NCI-H510A (cell line): ENCODE measurements at places on chromosomes 6 and 20.

DNA sequence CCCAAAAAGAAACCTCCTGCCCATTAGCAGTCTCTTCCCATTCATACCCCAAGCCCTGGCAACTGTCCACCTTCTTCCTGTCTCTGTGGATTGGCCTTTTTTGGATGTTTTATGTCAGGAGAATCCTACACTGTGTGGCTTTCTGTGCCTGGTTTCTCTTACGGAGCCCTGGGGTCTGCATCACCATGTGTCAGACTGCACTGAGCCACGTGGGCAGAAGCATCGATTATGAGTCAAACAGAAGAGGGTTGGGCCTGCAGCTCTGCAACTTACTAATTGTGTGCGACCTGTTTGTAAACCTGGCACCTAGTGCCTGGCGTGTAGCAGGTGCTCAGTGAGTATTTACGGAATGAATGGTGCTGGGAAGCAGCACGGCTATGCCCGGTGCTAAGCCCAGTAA, 62.6 kb downstream of the IGF2R start:
- DNase-seq = no peak

- DNase-seq = no peak
These were observed at the start of the genes DUSP15 and TTLL9 for GRCh38 chr20:31869942-31870725. Gene DUSP15, minus strand, starts transcription at chr20:31870527. Its CDS starts 190 bp downstream, at chr20:31870337. Gene TTLL9, plus strand, starts transcription at chr20:31870634. Its CDS starts 493 bp downstream, at chr20:31871127.

DNA sequence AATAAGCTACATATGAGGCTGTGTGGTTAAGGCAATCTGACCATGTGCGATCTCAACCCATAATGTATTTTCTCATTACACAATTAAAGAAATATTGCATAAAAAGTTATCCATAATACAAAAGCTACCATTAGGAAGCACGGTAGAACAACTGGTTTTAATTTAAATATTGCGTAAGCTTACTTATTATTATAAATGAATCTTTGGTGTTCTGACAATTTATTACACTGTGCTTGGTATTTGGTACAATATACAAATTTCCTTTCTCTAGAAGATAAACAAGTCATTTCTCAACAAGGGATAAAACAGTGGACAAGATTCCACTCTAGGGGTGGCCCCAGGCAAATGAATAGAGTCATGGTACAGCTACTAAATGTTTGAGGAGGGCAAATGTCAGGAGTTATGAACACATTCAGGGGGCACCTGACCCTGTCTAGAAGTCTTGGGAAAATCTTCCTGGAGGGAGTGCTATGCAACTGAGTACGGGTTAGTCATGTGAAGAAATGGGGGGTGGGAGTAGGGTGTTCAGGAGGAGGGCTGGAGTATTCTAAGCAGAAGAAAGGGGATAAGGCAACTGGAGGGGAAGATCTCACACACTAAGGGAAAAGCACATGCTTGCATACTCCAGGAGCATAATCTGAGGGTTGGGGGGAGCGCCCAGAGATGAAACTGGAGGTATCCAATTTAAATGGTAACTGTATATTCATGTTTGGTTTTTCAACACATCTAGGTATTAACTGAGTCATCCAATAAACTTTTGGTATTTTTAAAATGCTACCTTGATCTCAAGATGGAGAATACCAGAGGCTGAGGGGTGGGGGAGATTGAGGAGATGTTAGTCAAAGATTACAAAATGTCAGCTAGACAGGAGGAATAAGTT, 296.9 kb upstream of the SGK1 start:
- no peak for DNase-seq

DNA sequence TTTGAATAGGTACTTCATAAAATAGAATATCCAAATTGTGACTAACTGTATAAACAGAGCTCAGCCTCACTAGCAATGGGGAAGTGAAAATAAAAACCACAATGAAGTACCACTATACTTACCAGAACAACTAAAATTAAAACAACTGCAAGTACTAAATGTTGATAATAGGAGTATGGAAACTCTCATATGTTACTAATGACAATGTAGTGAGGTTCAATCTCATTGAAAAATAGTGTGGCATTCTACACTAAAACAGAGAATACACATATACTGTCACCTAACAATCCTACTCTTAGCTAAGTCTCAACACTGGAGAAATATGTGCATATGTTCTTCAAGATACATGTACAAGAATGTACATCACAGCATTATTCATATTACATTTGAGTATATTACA, 132.0 kb upstream of the CARMIL1 start:
- DNase-seq = no peak

DNA sequence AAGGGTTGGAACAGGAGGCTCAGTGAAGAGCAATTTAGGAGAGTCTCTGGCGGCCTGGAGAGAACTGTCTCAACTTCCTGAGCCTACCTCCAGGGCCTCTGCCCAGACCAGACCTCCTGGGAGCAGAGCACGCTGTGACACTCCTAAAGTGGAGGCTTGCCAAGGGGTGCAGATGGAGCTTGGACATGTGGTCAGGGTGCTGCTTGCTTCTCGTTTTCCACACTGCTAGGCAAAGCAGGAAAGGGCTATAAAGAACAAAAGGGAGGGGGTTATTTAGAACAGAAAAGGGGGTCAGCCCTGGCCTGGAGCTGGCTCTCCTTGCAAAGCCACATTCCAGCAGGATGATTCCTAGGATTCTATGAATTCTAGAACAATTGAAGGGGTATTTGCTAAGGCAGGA, 145.7 kb upstream of the GGTLC1 start:
- DNase-seq = no peak

GRCh38 chr6:13368731-13369115, 40.4 kb upstream of the TBC1D7 start:
- DNase-seq = no peak

DNA sequence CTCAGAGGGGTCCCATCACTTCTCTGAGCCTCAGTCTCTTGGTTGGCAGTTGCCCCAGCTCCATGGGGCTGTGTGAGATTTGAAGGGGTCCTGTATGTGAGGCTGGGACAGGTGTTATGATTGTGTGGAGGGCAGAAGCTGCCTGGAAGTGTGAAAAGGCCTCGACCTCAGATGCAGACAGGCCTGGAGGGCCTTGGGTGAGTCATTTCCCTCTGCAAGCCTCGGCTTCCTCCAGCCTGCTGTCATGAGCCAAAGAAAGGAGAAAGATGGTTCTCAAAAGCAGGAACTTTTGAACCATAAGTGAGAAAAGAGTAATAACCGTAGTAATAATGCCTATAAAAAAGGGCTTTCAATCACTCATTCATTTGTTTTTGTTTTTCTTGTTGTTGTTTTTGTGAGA, 37.5 kb downstream of the SNAI1 start:
- DNase-seq = no peak

DNA sequence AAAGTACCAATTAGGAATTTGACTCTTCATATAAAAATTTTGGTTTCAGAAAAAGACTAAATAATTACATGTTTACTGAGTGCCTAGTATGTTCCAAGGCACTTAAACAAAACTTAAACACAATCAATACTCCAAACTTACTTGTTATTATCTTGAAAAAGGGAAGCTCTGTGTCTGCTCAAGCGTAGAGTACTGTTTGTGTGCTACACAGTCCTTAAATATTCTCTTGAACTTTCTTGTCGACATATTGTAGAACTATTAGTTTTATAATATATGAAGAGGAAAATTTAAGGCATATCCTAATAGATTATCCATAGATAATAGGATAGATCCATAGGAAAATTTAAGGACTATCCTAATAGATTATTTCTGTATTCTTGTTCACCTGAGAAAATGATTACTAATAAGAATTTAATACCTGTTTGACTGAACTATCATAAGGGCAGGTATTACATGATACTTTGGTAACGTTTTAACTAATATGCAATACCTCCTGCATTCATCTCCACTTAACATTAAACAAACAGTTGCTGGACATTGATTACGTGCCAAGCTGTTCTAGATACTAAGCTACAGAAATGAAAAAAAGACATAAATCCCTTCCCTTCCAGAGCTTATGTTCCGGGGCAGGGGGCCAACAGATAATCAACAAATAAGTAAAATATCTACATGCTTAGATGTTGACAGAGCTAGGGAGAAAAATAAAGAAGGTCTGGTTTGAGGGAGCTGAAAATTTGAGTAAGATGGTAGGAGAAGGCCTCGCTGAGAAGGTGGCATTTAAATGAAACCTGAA, 115.2 kb upstream of the BCLAF1 start:
- no peak for DNase-seq

- DNase-seq = no peak
These were observed 131.7 kb upstream of the HDGFL1 start for GRCh38 chr6:22437665-22438064.

DNA sequence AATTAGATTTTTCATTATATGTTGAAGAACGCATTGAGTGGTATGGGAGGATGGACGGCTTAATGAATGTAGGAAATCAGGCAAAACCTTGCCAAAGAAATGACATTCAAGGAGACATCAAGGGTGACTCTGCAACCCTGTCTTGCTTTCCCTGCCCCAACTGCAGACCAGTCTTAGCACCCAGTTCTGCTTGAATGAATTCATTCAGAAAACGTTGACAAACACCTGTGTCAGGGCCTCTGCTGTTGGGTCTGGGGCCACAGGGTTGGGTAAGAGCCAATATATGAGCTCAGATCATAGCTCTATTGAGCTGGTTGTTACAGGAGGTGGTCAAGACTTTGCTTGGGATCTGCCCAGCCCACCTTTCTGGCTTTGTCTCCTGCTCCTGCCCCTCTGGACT, 7.7 kb upstream of the ASXL1 start:
- no peak for DNase-seq

- DNase-seq = no peak
These were observed 328 bp downstream of the RRBP1 start for GRCh38 chr20:17681726-17682102.

GRCh38 chr20:44714701-44715498, at the start of gene CCN5:
Gene CCN5, plus strand, starts transcription at chr20:44715369. Its CDS starts 22 bp downstream, at chr20:44715391.
- no peak for DNase-seq

GRCh38 chr20:35334311-35335101, 42.3 kb upstream of the FAM83C start:
- no peak for DNase-seq

- DNase-seq = no peak
These were observed 192.2 kb downstream of the GJA10 start for GRCh38 chr6:90086517-90086916.

DNA sequence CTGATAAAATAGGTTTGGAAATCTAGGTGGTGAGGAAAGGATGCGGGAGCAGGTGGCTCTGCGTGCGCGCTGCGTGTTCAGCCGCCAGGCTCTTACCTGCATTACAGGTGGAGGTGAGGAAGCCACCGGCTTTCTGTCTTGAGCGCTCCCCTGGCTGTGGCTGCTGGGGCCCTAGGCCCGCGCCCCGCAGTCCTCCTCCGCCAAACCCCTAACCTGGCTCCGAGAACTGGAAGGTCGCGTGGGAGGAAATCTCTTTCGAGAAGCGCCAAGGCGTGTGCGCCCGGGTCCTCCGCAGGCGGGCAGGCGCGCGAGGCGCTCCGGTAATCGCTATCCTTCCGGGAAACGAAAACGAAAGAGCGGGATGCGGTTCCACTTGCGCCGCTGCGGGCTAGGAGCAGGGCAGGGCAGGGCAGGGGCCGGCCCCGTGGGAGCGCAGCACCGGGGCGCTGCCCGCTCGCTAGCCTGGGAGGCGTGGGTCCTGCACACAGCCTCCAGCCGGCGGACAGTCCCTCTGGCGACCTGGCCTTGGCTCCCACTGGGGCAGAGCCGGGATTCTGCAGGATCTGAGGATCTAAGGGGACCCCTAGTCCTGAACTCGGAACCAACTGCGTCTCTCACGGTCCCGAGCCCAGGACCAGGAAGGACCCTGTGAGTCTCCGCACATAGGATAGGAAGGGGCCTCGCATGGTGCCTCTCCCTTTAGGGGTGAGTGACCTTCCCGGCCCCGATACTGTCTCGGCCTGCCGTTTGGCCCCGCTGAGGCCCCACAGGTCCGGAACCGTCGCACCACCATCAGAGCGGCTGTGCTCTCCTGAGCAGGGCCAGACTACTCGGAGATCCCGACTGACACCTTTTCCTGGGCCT, at the start of gene ETV7:
Gene ETV7, minus strand, starts transcription at position 230 of the 864 bp plus-strand sequence. Its CDS starts 128 bp downstream, at position 102.
- no peak for DNase-seq

DNA sequence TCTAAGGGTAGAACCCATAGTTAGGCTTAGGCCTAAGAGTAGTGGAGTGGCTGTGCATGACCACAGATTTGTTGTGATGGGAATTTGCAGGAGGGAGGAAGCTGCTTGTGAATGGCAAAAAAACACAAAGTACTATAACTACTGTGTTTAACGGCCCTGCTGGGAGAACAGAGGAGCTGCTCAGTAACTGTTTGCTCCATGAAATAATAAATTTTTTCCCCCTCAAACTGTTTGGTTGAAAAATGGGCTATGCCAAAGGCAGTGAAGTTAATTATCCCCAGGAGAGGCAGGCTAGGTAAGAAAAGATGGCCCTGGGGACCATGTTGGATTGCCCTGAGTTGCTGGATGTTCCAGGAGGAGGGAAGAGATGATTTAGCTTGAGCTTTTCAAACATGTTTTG, 256.5 kb upstream of the PRND start:
- DNase-seq = no peak

- no peak for DNase-seq
These were observed 668.9 kb upstream of the CITED2 start for GRCh38 chr6:140043357-140043756.

DNA sequence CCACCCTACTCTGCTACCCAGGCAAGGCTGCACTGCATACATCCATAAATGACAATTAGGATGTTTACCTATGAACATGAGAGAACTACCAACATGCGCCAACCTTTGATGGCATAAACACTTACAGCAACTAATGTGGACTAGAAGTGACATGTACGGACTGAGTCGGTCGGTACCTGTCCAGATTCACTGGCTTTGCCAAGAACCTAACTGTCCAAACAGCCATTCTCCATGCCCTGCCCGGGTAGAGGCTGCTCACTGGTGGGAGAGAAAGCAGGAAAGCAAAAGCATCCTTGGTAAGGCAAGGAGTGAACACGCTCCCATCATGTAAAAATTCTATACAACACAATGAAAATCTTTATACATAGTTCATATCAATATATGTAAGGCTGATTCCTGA, 30.0 kb downstream of the SYNDIG1 start:
- no peak for DNase-seq

DNA sequence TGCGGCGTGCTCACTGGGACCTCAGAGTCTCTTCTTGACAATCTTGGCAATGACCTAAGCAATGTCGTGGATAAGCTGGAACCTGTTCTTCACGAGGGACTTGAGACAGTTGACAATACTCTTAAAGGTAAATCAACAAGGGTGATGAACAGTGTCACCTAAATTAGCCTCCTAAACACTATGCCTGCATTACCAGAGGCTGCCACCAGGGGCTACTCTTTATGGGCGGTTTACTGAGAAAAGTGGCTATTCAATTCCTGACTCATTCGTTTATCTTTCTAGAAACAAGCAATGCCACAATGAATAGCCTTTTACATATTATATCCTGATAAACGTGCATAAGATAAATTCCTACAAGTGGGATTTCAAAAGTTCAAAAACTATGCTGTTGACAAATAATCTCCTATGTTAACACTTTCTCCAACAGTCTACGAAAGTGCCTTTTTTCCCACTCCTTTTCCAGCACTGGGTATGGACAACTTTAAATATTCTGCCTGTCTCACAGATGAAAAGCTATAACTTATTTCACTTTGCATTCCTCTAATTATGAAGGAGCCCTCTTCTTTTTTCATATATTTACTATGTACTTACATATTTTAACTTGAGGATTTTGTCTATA, 1.3 kb downstream of the BPIFA2 start:
- no peak for DNase-seq
